ENCODE measurements at places on chromosomes 16 and 17.

DNA sequence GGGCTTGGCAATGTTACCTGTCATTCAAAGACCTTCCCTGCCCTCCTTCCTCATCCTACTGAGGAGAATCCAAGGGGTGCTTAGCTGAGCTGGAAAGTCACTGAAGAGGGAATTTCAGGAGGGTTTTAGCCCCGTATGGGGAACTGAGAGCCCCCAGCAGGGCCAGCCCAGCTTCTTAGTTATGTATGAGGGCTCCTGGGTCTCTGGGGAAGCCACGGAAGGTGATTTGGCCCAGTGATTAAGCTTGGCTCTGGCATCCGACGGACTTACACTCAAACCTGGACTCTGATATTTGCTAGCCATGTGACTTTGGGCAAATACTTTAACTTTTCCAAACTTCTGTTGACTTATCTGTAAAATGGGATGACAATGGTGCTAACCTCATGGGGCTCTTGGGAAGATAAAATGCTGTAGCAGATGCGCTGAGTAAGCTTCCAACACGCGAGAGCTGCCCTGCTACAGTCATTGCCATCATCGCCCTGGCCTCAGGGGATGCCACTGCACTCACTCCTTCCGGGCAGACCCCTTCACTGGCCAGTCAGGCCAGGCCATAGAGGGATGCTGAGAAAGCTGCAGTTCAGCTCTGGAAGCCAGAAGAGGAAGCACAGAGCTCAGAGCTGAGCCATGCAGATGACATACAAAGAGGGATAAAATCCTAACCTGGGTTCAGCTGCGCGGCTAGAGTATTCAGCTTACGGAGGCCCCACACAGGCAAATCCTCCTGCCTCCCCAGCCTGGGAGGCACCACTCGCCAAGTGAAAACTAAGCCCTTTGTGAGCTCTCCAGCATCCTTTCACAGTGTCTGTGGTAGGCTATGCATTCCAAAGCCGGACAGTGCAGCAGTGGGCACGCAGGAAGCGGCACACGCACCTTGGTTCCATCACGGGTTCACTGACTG is 44.9 kb upstream of the PIK3R6 start:
- no peak for DNase-seq

- DNase-seq, result no peak
These were observed 7.0 kb upstream of the CBFA2T3 start for GRCh38 chr16:88983771-88984687.

DNA sequence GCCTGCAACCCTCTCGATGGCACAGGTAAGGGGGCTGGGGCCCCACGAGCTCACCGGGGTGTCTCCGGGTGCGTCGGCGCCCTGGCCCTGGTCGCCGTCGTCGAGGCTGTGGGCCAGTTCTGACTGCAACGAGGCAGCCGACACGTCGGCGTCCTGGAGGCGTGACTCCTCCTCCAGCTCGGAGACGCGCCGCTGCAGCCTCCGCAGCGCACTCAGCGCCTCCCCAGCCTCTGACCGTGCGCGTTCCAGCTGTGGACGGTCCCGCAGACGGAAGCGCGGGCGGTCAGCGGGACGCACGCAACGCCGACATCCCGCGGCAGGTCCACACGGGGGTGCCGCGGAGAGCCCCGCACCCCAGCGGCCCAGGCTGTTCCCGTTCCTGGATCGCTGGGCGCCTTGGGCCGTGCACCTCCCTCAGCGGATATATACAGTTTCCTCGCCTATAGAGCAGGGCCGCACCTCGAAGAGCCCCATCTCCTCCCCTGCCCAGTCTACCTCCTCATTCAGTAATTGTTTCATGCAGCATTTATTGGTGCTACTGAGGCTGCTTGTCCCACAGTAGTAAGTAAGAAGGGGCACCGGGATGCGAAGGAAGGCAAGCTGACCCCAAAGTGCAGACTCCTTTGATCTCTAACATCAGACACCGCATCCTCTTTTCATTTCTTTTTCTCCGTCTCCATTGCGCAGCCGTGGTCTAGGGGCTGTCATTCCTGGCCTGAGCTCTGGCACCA is 5.8 kb downstream of the THOC6 start:
- DNase-seq, result no peak

GRCh38 chr17:4701116-4701515 is 2.8 kb downstream of the PELP1 start:
- DNase-seq, result no peak

DNA sequence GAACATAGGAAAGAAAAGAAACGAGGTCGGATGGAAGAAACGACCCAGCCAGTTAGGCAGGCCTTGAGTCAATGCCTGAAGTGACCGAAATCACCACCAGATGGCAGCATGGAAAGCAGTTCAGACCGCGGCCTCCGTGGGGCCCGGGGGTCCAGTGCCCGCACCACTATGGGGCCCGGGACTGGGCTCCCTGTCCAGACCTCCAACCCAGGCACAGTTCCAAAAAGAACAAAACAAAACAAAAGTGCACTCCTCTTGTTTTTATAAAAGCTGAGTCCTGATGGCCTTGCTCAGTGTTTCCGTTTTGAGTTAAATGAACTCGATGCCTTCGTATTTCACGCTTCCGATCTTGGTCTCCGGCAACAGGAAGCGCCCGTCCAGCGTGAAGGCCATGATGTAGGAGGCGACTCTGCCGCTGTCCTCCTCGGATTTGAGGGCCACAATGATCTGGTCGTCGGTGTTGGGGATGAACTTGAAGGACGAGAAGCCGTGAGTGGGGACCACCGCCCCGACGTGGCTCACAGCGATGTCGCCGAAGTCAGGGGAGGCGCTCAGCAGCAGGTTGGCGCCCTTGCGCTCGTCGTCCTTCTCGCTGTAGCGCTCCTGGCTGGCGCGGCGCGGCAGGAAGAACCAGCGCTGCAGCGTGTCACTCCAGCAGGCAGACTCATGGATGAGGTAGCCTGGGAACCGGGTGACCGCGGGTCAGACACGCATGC is 13.7 kb upstream of the LGALS3BP start:
- peak; percentile 76 for DNase-seq

DNA sequence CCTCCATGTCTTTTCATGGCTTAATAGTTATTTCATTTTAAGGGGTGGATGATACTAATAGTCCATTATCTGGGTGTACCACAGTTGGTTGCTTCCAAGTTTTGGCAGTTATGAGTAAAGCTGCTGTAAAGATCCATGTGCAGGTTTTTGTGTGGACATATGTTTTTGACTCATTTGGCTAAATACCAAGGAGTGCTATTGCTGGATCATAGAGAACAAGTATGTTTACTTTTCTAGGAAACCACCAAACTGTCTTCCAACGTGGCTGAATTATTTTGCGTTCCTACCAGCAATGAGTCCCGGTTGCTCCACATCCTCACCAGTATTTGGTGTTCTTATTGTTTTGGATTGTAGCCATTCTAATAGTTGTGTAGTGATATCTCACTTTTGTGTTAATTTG is 181.9 kb downstream of the SPECC1 start:
- no peak for DNase-seq

- no peak for DNase-seq
These were observed 5.5 kb upstream of the MXRA7 start for GRCh38 chr17:76716146-76716838.

GRCh38 chr17:68595986-68596385 is 5.2 kb downstream of the FAM20A start:
- DNase-seq, result no peak

GRCh38 chr16:19162085-19162484 is 6.0 kb upstream of the SYT17 start:
- DNase-seq, result no peak

GRCh38 chr17:68375566-68375965 is 81.7 kb downstream of the WIPI1 start:
- no peak for DNase-seq

DNA sequence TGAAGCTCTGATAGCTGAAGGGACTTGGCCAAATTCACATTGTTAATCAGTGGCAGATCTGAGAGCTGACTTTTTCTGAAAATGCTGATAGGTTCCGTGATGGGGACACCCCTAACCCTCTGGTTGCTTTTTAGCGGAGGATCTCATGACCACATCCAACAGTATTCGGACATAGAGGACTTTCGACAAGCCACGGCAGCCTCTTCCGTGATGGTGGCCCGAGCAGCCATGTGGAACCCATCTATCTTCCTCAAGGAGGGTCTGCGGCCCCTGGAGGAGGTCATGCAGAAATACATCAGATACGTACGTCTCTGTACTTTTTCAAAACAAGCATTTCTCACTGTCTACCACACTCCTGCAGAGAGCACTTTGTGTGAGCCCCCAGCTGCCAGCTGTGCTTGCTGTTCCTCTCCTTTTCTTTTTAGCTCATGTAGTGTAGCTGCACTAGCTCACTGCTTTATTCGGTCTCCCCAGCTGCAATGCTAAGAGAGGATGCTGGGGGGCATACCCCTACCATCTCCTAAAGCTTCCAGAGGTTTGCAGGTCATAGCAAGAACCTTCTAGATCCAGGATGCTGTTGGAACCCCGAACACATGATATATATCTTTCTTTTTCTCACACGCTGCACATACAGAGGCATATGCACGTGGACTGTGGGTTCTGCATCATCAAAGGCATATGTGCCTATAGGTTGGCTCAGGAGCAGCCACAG is 14.2 kb upstream of the NFATC3 start:
- no peak for DNase-seq

Data from nephron progenitor cell (in vitro differentiated cells).